ENCODE measurements at places on chromosomes 1 and 21.

- DNase-seq = peak; percentile 39
Measured at GRCh38 chr1:19769211-19769932, 30.3 kb downstream of the TMCO4 start.

DNA sequence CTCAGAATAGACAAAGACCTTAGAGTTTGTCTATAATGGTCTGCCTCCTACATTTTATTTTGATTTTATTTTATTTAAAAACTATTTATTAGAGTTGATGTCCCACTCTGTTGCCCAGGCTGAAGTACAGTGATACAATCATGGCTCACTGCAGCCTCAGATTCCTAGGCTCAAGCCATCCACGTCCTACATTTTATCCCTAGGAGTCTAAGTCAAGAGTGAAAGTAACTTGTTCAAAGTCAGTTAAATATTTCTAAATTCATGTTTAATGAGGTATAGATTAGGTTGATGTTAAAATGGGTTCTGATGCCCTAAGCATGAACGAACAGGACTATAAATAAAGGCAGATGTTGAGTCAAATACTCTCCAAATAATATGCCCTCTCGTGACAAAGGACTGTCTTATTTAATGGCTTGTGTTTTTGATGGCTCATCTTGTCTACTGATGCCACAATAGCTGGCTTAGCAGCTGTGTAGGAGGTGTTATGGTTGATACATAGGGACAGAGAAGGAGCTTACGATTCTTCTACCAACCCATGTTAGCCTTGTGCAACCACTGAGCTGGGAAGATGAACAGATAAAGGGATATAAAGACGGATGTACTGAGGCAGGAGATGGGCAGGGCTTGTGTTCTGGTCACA, 66.0 kb upstream of the CR1L start:
- no peak for DNase-seq

DNA sequence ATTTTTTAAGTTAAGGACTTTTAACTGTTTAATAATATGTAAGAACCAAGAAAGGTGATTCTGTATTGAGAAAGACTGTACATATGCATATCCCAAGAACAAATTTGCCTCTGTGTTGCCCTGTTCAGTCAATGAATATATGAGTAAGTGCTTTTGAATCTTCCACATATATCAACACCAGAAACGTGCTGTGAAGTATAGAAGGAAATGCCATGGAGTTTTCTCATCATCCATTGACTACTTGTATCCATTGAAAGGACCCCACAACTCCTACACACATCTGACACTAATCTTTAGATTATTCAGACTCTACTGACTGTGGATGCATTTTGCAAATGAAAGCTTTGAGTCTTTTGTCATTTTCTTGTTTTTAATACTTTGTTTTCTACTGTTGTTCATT, 366.9 kb downstream of the S1PR1 start:
- no peak for DNase-seq

DNA sequence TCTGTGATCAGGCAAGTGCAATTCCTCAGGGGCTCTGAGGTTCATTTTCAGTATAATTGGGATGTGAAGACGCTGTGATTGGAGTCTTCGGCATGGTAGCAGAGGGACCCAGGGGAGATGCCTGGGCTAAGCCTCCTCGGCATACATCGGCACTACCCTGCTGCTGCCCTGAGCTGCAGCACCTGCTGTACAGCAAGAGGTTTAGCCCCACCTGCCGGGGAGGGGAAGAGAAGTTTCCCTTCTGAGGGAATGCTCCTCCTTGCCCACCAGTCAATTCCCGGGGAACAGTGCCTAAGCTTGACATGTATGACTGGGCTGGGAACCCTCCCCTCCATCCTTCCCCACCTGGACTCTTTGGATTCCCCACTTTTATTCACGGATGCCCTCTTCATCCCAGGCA, 24.9 kb downstream of the CNIH3 start:
- no peak for DNase-seq

DNA sequence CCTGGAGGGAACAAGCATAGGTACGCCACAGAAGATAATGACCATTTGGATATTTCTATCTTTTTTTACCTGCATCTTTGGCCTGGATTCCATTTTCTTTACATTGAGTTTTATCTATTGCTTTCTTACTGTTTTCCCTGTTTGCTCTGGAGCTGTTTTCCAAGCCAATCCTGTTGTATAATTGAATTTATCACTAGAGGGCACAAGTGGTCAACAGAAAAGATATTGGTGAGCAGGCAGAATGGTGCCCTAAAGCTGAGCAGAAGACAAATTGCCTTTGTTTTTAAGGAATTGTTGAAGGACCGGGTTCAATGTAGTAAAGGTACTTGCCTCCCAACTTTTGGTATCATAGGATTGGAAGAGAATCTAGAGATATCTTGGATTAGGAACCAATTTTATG, 152.8 kb downstream of the PPP1R12B start:
- DNase-seq = peak; percentile 42

DNA sequence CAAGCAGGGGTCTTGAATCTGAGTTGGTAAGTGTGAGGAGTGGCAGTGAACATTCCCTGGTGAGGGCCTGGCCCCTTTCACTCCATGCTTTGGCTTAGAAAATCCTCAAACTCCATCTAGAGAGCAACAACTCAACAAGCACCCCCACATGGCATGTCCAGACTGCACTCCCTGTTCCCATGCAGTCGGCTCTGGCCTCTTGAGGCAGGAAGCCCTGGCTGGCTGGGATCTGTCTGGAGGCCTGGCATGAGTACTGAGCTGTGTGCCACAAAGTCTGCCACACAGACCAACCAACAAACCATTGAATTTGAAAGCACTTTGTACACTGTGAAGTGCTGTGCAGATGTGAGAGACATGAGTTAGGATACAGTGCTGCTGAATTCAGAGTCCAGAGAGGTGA, 25.2 kb downstream of the COA7 start:
- DNase-seq = no peak

DNA sequence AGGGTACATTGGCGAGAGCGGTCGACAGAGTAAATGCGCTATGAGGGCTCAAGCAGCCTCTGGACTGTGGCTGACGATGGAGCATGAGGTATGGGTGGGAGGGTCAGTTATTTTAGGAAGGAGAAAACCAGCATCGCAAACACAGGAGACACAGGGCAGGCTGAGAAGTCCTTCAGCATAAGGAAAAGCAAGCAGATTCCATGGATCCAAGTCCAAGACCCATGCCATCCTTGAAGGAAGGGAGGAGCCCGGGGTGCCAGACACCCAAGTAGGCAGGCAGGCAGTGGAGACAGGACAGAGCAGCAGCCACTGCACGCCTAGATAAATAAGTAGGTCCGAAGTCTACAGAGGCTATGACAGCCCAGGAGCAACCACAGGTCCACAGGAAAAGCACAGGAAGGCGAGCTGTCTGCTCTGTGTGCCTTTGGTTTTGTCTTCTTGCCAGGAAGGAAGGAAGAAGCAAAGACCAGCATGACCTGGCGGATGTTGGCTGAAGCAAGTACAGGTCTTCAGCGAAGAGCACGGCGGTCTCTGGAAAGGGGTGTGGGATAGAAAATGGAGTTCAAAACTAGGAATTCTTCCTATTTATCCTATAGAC, 76.4 kb upstream of the SLC45A1 start:
- no peak for DNase-seq

DNA sequence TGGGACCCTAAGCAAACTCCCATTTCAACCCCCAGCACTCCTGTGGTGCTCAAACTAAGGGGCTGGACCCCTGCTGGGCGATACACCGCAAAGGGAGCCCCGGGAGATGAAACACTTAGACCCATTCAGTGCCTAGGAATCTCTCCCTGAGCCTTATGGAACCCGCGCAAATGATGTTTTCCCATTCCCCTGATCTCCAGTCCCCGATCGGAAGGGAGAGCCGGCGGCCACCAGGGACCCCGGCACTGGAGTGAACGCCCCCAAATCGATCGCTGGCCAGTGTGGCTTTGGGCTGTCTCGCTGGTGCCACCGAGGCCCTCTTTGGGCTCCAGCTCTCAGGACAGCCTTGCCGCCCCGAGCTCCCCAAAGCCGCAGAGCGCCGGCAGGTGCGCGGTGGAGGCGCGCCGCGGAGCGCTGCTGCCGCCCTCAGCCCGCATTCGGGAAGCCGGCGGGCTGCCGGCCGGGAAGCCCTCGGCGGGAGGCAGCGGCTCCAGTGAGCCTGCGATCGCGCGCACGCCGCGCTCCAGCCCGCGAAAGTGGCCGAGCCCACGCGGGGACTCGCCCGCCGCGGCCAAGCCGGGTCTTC, 1.1 kb downstream of the PLXNA2 start:
- DNase-seq = peak; percentile 59

- DNase-seq = no peak
Measured at GRCh38 chr1:235500971-235501540, 3.2 kb downstream of the B3GALNT2 start.

- no peak for DNase-seq
Measured at GRCh38 chr1:221487781-221488524, 253.9 kb downstream of the DUSP10 start.

Measured in suppressor macrophage (primary cell).